Transverse colon (tissue), 4 donors: ENCODE measurements at places on chromosomes 13 and 19. TPM values are rescaled to one million over a fixed set of nuclear protein-coding genes. Genes with fewer than 3 reads are reported as not detected.
A peak's percentile ranks its signal among the peaks of the same experiment; 100 is the strongest.

Gene KLK5
- not detected for total RNA-seq

GRCh38 chr19:7940841-7941240 is 2.6 kb downstream of the TIMM44 start:
- DNase-seq, result no peak

- no peak for DNase-seq
These were observed 10.3 kb downstream of the CYP2B6 start for GRCh38 chr19:41001243-41001971.

Gene CPB2
- total RNA-seq, result not detected

DNA sequence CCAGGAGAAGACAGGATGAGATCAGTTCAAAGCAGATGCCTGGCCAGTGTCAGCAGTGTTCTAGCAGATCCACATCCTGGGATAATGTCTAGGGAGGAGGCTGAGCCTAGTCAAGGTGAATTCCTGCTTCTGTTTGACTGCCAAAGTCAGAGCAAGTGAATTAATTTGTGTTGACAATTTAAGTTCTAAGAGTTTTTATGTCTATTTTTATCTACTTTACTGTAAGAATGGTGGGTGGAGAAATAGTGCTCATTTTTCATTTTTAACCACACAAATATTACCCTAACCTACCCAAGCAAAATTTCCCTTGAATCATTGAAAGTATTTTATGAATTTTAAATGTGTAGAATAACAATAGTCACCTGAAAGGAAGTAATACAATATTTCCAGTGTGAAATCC is 207.6 kb upstream of the SLC10A2 start:
- no peak for DNase-seq

Gene ZNF534
- total RNA-seq, result not detected

DNA sequence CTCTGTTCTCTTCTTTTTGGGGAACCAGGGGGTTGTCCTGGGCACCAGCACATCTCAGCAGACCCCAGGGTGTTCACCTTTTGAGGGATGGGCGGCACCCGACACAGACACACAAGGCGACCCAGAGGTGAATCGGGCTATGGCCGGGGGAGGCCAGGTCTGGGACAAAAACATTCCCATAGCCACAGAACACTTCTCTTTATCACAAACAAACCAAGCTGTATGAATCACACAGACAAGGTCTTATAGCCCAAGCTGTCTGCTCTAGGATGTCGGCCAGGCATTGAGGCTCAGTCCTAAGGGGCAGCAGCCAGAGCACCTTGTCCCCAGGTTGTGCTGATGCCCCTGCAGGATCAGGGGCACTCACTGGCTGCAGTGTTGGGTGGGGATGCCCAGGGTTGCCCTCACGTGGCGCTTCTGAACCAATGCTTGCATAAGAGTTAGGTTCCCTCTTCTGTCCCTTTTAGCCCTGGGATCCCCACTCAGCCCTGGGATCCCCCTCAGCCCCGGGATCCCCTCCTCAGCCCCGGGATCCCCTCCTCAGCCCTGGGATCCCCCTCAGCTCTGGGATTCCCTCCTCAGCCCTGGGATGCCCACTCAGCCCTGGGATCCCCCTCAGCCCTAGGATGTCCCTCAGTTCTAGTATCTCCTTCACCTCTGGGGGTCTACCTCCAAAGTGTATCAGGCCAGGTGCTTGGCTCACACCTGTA is 26.9 kb downstream of the MAU2 start:
- DNase-seq, result no peak

GRCh38 chr19:40589591-40590429 is 11.4 kb upstream of the LTBP4 start:
- no peak for DNase-seq

DNA sequence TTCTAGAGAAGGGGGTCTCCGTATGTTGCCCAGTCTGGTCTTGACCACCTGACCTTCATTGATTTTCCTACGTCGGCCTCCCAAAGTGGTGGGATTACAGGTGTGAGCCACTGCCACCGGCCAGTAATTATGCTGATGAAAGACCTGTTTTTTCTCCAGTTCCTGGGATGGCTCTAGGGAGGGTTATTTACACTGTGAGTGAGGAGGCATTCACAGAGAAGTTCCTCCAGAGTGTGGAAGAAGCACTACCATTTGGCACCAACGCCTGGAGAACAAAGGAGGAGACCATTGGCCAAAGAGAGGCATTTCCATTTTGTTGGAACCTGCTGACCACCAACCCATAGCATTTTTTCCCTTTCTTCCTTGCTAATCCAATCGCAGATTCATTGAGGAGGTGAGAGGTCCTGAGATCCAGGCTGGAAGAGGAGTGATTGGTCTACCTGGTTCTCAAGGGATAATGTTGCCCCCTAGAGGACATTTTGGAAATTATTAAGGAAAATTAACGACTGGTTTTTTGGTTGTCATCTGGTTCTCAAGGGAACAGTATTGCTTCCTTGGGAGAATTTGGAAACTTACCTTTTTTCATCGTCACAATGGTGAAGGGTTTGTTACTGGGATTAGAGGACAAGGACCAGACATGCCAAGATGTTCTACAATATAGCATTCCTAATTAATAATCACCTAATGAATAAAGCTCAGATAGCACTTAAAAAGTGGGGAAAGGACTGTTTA is 5.5 kb upstream of the SAE1 start:
- no peak for DNase-seq

- no peak for DNase-seq
These were observed 144.5 kb downstream of the RGCC start for GRCh38 chr13:41601718-41602445.

Gene ZNF667
- 0.82 TPM for total RNA-seq

Gene ZNF550
- 3.4 TPM for total RNA-seq

GRCh38 chr13:80658705-80659104 is 317.8 kb upstream of the SPRY2 start:
- DNase-seq, result no peak

DNA sequence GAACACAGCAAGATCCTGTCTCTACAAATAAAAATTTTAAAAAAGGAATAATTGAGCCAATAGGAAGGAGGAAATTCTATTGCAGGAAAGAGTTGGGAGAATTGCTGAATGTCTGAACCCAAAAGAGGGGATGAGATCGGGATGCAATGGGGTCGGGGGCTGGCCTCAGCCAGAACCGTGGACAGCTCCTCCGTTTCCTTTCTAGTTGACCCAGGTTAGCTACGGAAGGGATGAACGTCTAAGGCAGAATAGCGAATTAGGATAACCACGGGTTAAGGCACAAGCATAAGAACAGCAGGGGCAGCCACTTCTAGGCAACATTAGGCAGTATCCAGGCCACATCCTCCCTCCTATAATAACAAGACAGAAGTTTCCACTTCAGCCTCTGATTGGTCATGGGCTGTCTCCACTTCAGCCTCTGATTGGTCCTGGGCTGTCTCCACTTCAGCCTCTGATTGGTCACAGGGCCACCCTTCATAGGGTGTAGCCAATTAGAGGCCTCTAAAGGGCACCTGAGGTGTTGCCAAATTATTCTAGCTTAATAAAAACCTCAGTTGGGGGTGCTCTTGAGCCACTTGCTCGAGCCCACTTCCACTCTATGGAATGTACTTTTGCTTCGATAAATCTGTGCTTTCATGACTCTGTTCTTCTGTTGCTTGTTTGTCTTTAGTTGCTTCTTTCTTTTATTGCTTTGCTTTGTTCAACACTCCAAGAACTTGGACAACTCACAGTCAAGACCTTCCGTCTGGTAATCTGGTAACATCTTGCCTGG is 24.9 kb upstream of the TPM4 start:
- DNase-seq, result no peak

GRCh38 chr19:7595466-7596133 is at the start of gene CAMSAP3:
CAMSAP3 (plus strand) TSS chr19:7595863; CDS start chr19:7596003, 140 bp downstream.
- peak; percentile 71 for DNase-seq

DNA sequence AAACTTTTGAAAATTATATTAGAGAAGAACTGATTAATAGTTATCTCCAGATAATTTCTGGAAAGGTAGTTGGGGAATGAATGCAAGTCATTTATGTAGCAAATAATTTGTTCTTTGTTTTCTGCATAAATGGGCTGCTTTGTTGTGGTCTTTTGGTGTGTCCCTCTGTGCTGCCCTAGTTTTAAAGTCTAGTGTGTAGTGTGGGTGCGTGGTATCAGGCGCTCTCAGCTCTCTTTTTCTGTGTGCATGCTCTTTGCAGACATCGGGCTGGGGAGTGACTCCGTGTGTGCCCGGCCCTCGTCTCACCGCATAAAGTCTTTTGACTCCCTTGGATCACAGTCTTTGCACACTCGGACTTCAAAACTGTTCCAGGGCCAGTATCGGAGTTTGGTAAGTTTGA is 94.5 kb downstream of the ARHGEF7 start:
- DNase-seq, result no peak

Gene SNRNP70
- 216 TPM for total RNA-seq

DNA sequence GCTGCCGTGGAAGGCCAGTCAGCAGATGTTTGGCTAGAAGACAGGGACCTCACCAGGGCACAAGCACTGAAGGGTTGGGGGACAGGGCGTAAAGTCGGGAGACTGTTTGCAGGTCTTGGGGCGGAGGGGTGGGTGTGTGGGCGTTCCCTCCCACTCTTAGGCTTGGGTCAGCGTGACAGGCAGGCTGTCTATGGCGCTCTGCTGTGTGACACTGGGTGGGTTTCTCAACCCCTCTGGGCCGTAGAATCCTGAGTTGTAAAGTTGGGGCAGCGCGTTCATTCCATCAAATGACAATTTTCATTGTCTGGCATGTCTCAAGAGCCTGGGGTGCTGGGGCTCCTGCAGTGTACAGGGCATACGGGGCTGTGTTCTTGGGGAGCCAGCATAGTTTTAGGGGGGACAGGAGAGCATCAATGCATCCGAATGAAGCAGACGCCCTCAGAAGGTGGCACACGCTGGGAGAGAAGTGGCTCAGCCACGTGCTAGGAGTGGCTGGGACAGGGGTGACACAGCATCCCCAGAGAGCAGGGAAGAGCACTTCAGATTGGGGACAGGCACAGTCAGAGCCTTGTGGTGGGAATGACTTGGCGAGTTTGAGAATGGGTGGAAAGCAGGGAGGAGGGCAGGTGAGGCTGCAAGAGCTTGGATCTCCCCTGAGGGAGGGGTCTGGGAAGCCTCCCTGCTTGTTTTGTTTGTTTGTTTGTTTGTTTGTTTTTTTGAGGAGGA is 4.4 kb downstream of the CRTC1 start:
- no peak for DNase-seq

GRCh38 chr13:77460195-77460594 is 75.3 kb upstream of the SCEL start:
- DNase-seq, result no peak

Gene CGB1
- not detected for total RNA-seq

Gene ZNF497
- 1.3 TPM for total RNA-seq

Gene GNA15
- not detected for total RNA-seq

Gene CD33
- total RNA-seq, result not detected

- no peak for DNase-seq
These were observed 150.9 kb downstream of the VWA8 start for GRCh38 chr13:41809962-41810361.

Gene GRWD1
- total RNA-seq, result 15.2 TPM

GRCh38 chr19:1001538-1002166 is 1.4 kb downstream of the GRIN3B start:
- peak; percentile 65 for DNase-seq

Gene PSG6
- total RNA-seq, result not detected

Gene ZNF317
- total RNA-seq, result 21.9 TPM

Gene CGB8
- total RNA-seq, result not detected

GRCh38 chr13:81987159-81987558 is 1646.2 kb upstream of the SPRY2 start:
- DNase-seq, result no peak

Gene PLEKHF1
- 17.2 TPM for total RNA-seq

DNA sequence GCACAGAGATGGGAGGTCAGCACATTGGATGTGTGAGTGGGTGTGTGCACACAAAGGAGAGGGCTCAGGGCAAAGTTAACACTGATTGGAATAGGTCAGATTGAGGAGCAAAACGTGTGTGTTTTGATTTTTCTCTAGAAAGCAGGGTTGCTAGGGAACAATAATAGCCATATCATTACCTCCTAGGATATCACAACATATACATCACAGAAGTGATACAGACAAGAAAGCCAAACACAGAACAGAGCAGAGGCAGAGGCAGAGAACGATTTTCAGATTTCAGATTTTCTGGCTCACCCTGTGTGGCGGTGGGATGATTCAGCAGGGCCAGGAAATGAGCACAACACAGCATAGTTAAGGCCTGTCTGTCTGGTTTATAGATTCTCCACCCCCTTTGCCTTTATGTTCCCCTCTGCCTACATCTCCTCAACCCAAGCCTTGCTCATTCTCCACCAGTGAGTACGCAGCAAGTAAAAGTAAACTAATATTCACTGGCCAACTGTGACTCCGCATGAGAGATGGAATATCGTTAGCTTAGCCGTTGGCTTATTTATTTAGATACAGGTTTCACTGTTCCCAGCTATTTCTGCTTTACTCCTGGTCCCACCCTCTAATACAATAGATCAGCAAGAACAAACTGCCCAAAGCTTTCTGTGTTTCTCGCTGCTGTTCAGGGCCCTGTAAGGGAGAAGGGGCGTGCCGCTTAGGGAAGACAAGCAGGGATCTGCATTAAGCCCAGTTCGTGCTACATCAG is 182.7 kb upstream of the TSC22D1 start:
- peak; percentile 32 for DNase-seq

Gene FAAP24
- total RNA-seq, result not detected

DNA sequence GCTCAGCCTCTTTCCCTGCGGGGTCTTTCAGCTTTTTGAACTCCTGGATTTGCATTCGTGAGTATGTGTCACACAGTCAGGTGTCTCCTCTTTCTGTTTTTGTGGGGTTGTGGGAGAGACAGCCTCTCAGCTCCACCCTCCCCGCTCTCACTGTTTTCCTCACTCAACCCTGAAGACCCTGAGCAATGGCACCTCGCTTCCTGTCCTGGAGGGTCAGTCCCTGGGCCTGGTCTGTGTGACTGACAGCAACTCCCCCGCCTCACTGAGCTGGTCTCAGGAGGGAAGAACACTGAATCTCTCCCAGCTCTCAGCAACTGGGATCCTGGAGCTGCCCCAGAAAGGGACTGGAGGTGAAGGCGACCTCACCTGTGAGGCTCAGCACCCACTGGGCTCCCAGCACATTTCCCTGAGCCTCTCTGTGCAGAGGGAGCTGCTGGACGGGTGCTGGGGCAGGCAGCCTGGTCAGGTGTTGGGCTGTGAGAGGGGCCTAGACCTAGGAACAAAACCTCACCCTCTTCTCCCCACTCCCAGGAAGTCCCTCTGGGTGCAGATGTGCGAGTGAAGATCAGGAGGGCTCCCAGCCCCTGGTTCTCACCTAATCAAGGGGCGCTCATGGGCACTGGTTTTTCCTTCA is 4.2 kb upstream of the SIGLEC7 start:
- no peak for DNase-seq

Gene DENND1C
- total RNA-seq, result 6.0 TPM

Gene TYROBP
- total RNA-seq, result 50.7 TPM

DNA sequence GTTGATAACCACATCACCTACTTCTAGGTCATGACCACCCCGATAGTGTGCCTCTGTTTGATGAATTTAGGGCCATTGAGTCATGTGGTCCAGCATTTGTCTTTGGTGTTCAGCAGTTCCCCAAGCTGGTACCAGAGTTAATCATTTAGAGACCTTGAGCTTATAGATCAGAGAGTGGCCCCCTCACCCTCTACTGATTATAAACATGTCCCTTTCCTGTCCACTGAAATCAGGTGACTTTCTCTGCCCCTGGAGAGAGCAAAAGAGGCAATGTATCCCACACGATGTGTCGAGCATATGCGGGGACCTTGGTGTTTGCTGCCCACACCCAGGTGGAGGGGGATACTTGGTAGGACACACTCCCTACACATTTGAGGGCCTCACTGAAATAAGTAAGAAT is 46.3 kb downstream of the C13orf42 start:
- no peak for DNase-seq

Gene ALOX5AP
- 12.1 TPM for total RNA-seq

- DNase-seq, result no peak
These were observed 118.5 kb upstream of the SERTM1 start for GRCh38 chr13:36555151-36555986.

Gene PBX4
- total RNA-seq, result 4.0 TPM

- DNase-seq, result peak; percentile 93
These were observed 4.1 kb downstream of the IER2 start for GRCh38 chr19:13154241-13154778.
